ENCODE measurements at places on chromosomes 12 and 14.

- no peak for DNase-seq
Measured at GRCh38 chr12:71438670-71439361, 782 bp upstream of the LGR5 start.

- no peak for DNase-seq
Measured at GRCh38 chr14:92863286-92864080, 59.5 kb upstream of the CHGA start.

DNA sequence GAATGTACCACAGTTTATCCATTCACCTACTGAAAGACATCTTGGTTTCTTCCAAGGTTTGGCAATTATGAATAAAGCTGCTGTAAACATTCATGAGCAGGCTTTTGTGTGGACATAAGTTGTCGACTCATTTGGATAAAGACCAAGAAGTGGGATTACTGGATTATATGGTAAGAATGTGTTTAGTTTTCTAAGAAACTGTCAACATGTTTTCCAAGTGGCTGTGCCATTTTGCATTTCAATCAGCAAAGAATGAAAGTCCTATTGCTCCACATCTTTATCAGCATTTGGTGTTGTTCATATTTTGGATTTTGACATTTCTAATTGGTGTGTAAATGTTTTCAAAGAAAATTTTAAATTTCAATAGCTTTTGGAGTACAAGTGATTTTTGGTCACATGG lies 27.3 kb upstream of the KLRF1 start:
- DNase-seq: no peak

GRCh38 chr14:63186453-63186852 lies 17.8 kb upstream of the RHOJ start:
- no peak for DNase-seq

GRCh38 chr12:67915335-67915851 lies 73.9 kb upstream of the IFNG-AS1 start:
- DNase-seq: no peak

GRCh38 chr12:3527181-3527580 lies 36.2 kb downstream of the PRMT8 start:
- DNase-seq: no peak
